ENCODE measurements at places on chromosomes 4 and X. TPM values are rescaled to one million over a fixed set of nuclear protein-coding genes. Genes with fewer than 3 reads are reported as not detected.

- DNase-seq: no peak
Measured at GRCh38 chr4:89301003-89301402, 6.6 kb downstream of the GPRIN3 start.

- no peak for DNase-seq
Measured at GRCh38 chr4:107213880-107214279, 177.8 kb upstream of the DKK2 start.

GRCh38 chrX:150954951-150955350 lies 28.2 kb upstream of the HMGB3 start:
- no peak for DNase-seq

DNA sequence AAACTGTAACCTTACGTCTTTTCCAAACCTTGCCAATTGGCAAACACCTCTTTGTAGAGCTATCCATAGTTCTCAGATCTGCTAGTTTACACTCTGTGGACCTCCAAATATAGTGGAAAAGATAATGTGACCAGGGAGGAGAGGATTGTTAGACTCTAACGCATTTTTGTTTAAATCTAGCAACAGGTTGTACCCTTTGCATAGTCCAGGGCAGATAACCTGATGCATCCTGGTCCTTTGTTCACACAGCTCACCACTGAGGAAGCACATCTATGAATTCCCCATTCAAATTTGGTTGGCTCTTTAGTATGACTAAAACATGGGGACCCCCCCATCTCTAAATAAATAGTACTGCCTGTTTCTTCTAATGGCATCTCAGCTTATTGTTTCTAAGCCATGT lies 55.9 kb downstream of the PAGE2 start:
- DNase-seq: no peak

- DNase-seq: no peak
Measured at GRCh38 chr4:25727711-25728493, 72.3 kb downstream of the SLC34A2 start.

- DNase-seq: no peak
Measured at GRCh38 chr4:40614031-40614430, 15.6 kb downstream of the RBM47 start.

DNA sequence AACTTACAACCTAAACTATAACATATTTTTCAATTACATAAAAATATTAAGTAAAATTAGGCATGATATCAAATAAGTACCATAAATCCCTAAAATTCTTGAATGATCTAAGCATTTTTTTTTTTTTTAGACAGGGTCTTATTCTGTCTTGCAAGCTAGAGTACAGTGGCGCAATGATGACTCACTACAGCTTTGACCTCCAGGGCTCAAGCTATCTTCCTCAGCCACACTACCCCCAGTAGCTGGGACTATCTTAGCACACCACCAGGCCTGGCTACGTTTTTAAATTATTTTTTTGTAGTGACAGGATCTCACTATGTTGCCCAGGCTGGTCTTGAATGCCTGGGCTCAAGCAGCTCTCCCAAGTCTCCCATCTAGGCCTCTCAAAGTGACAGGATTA lies 1042.3 kb downstream of the FSTL5 start:
- DNase-seq: no peak

- no peak for DNase-seq
Measured at GRCh38 chr4:123233136-123233768, 163.3 kb upstream of the SPRY1 start.

DNA sequence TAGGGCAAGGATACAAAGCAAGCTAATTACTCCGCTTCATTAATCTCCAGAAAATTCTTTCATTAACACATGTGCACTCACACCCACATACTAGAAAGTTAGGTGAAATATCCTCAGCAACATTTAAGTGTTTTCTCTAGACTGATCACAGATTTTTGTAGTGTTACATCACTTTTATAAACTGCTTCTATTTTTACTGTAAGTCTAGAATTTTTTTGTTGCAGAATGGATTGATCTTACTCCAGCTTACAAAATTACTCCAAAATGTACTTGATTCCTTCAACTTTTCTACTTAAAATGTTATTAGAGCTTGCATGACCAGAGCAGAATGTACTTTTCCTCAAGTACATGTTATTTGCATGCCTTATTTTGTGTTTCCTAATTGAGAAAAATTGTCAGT lies 2325.2 kb downstream of the PCDH7 start:
- no peak for DNase-seq

DNA sequence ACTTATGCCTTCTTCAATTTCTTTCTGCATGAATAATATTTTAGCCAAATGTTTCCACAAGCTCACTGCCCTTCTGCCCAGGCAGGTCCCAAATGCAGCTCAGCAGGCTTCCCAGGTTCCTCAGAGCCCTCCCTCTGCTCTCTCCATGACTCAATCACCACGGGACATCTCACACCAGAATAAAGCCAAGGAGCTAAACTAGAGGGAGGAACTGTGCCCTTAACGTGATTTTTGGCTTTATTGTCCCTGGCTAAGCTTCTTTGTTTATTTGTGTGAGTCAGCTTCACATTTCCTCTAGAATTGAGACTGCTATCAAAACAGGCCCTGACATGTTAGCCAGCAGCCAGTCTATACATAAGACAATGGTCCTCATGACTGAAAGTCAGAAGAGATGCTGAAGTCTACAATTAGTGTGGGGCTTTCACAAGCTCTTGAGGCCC lies 186.4 kb upstream of the GALNT7 start:
- DNase-seq: peak; percentile 44

DNA sequence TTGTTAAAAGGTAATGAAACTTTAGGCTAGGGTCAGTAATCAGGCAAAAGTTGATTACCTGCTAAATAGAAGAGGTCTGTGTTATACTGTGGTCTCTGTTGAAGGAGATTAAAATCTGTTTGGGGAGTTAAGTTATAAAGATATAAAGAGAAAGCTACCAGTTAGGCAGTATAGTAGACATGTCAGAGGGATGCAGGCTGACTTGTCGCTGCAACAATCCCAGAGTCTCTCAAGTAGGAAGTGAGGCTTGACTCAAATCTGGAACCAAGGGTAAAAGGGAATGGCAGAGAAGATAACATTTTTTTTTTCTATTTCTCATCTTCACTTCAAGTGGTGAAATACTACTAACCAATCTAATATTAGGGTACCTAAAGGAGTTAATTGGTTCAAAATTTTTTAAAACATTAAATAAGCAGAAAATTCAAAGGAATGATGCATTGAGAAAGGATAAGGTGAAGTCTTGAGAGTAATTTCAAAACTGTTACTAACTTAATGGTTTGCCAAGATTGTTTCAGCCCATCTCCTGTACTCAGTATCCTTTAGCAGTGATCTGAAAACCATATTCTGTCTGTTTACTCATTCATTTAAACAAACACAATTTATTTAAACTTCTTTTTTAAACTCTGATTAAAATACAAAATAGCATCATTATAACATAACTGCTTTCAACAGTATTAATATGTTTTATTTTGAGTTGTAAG lies 12.8 kb downstream of the HERC3 start:
- no peak for DNase-seq

- no peak for DNase-seq
Measured at GRCh38 chr4:1788254-1788973, 4.7 kb upstream of the FGFR3 start.

- peak; percentile 46 for DNase-seq
Measured at GRCh38 chr4:15779306-15779705, 1.2 kb downstream of the CD38 start.

GRCh38 chrX:155766321-155766720 lies 114.8 kb upstream of the VAMP7 start:
- DNase-seq: no peak

DNA sequence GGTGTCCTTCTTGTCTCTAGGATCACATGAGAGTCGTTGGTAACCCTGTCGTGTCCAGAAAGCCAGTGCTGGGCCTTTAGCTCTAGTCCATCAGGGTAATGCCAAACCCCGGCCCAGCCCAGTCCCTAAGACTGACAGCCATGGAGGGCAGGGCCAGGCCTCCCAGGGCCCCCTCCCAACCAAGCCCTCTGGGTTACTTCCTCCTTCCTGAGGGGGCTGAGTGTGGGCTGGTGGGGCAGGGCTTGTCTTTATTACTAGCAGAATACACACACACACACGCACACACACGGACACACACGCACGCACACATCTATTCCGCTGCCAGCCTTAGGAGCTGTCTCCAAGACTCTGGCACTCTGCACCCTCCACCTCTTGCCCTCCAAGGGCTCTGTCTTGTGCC lies 35.6 kb upstream of the CDKN2AIP start:
- DNase-seq: no peak

DNA sequence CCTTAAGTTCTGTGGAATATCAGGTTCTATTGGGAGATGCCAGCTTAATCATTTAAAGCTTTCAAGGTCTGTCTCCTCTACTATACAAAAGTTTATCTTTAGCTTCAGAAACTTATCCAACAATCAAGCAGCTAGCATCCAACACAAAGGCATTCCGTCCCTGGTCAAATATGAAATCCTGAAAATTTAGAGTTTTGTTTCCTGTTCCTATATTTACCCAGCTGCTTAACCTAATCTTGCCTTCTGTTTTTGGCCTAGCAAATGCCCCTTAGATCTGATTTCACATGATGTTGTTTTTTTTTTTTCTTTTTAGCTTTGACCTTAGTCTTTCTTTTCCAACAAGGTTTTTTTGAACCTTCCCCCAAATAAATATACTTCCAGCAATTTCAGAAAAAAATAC lies 33.8 kb downstream of the FAM13A start:
- DNase-seq: no peak

The KCTD8 gene
- 16.6 TPM for total RNA-seq

The PWWP3B gene
- total RNA-seq: 25.4 TPM

The GNPDA2 gene
- total RNA-seq: 25.6 TPM

The GYG2 gene
- total RNA-seq: 0.98 TPM

The GPM6B gene
- total RNA-seq: 9.9 TPM

The DGKK gene
- total RNA-seq: not detected

The HPSE gene
- 1.6 TPM for total RNA-seq

The TRIML2 gene
- total RNA-seq: not detected

The DMD gene
- total RNA-seq: 23.2 TPM

All from thyroid gland (tissue), 4 donors.